ENCODE measurements at places on chromosomes 7 and 10.

DNA sequence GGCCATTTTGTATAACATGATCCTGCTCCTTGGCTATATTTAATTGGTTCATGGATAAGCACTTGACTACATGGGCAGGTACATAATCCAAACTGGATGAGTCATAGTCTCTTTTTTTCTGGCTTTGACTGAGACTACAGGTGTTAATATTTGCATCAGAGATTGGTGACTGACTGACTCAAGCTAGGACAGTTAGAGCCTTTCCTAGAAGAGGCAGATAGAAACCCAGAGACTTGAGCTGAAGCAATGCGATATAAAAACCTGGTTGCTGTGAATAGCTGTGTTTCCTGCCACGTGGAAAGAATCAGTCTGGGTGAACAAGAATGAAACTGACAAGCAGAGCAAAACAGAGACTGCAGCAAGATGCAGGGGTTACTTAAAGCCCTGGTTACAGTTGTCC is 81.0 kb downstream of the SAMD9 start:
- no peak for DNase-seq

- no peak for DNase-seq
These were observed 360.1 kb downstream of the TNS3 start for GRCh38 chr7:47221826-47222225.

GRCh38 chr7:102390697-102391484 is 5.3 kb upstream of the PRKRIP1 start:
- peak; percentile 68 for DNase-seq

DNA sequence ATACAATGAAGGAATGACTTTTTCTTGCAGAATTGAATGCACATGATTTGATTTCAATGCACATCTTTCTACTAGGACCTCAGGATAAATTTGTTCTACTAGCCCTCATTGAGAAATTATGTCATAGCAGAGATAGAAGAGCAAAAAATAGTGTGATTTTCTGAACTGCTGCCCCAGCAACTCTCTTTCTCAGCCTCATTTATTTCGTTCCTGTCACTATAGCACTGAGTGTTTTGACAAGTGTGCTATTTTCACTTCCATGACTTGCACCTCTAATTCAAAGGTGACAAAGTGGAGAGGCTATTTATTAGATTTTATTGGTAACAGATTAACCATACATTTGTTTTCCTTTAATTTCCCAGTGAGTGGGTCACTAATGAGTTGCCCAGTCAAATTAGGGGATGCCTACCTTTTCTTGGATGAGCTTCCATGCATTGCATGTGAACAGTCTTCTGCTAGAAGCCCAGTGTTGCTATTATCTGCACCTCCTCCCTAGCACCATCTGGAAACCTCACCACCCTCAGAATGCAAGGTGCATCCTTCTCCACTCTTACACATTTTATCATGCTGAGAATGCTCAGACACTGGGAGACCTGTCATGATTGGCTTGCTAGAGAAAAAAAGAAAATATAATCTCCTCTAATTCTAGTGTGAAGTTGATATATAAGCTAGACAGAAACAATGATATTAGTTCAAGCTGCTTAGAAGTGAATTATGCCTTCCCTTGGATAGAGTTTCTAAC is 119.6 kb upstream of the CTTNBP2 start:
- DNase-seq, result no peak

DNA sequence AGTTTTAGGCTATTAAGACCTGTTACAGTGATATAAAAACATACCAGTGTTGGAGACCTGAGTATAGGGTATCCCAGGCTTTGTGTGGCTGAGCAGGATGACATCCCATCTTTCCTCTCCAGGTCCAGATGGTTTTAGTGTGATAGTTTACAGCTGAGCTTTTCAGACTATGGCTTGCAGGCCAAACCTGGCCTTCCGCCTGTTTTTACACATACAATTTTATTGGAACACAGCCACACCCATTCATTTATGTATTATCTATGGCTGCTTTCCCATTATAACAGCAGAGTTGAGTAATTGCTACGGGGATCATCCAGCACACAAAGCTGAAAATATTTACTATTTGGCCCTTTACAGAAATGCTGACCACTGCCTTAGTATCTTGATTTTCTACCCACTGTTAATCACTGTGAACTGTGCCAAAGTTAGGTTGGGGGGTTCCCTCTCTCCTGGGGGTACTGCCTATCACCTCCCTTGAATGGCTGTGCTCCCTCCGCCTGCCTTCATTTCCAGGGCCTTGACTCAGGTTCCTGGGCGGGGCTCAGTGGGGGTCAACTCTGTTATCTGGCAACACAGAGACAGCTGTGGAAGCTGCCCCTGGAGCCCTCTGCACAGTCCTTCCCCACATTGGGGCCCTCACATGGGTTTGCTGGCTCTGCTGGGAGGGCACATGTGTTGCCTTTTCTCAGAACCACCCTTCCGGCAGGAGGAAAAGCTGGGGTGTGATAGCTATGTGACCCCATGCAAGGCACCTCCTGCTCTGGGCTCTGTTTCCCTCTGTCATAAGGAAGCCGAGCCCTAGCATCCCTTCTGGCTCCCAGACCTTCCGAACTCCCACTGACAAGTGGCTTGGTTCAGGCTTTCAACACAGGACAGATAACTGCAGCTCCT is 40.3 kb upstream of the SH2D4B start:
- no peak for DNase-seq

- no peak for DNase-seq
These were observed 286.9 kb upstream of the DKK1 start for GRCh38 chr10:52027055-52027705.
